ENCODE measurements at places on chromosomes 5 and 9.

DNA sequence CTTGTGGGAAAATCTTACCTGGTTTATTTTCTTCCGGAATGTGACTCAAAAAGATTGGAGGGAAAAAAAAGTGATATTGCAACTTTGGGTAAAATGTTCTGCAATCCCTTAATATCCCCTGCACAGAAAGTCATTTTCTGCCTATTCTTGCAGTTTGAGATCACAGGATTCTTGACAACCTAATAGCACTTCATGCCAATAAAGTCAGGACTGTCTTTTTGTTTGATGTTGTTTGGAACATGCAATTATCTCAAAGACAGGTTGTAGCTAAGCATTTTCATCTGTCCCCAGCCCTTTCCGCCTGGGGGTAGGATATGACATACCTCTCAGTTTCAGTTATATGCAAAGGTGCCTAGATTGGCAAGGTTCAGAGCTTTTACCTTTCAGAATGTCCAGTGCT lies 63.9 kb downstream of the ALDH1A1 start:
- no peak for DNase-seq

GRCh38 chr5:159912033-159912800 lies 4.1 kb upstream of the ADRA1B start:
- no peak for DNase-seq

- DNase-seq: no peak
These were observed 23.0 kb upstream of the NSG2 start for GRCh38 chr5:174022384-174023095.

- DNase-seq: no peak
These were observed 22.2 kb downstream of the NKD2 start for GRCh38 chr5:1030801-1031271.

GRCh38 chr9:111712369-111712768 lies 51.0 kb downstream of the GNG10 start:
- DNase-seq: no peak
